ENCODE measurements at places on chromosomes 2 and 18. TPM values are rescaled to one million over a fixed set of nuclear protein-coding genes. Genes with fewer than 3 reads are reported as not detected.

The FOXI3 gene
- total RNA-seq: not detected

- peak; percentile 84 for DNase-seq
Observed at GRCh38 chr2:46836295-46837111, 79.1 kb downstream of the MCFD2 start.

GRCh38 chr2:132373391-132374135 lies 43.0 kb upstream of the GPR39 start:
- no peak for DNase-seq

The ERICH2 gene
- total RNA-seq: 1.5 TPM

DNA sequence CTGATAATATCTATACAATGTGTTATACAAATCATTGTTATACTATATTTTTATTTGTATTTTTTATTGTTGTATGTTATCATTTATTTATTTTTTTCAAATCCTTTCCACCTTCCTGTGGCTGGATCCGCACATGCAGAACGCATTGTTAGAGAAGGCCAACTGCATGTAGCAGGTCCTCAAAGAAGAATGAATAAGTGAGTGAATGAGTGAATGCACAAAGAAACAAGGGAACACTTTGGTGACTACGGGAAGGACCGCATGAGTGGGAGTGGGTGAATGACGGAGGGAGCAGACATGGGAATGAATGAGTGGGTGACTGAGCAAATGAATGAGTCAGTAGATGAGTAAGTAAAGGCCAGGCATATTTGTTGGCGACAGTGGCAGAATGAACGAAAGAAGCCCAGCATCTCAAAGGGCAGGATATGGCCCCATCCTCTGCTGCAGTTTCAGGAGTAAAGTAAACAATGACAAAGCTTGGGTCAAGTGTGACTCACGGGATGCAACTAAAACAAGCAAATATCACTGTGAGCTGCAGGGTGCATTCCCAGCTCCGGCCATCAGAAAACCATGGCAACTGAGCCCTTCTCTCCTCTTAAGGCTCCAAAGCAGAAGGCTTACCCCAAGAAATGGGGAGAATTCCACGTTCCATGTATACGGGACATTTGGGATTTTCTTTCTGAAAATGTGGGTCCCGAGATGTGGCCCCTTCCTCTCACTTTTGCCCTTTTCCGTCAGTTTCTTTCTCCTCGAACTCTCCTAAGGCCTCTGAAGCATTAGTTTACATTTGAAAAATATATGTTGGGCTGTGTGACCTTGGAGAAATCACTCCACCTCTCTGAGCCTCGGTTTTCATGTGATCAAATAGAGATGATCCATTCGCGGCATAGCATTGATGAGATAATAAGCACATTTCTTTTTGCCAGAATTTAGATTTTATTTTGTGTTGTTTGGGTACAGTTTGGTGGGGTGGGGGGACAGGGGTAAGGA lies 24.5 kb downstream of the KCNF1 start:
- DNase-seq: no peak

DNA sequence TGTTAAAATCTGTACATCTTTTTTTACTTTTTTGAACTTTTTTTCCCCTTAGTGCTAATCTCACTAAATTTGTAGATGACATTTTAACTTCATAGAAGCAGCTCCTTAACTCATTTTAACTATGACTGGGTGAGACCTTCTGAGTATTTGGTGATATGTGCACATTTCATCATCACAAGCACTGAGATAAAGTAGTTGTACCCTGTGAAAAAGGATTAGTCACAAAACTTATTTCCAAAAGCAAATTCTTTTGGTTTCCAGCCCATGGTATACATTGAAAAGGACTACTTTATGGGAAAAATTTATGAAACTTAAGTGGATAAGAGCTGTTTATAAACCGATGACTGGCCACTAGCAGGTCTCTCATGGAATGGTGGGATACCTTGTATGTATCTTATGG lies 581.5 kb downstream of the PLCL1 start:
- peak; percentile 33 for DNase-seq

The ALK gene
- 0.88 TPM for total RNA-seq

DNA sequence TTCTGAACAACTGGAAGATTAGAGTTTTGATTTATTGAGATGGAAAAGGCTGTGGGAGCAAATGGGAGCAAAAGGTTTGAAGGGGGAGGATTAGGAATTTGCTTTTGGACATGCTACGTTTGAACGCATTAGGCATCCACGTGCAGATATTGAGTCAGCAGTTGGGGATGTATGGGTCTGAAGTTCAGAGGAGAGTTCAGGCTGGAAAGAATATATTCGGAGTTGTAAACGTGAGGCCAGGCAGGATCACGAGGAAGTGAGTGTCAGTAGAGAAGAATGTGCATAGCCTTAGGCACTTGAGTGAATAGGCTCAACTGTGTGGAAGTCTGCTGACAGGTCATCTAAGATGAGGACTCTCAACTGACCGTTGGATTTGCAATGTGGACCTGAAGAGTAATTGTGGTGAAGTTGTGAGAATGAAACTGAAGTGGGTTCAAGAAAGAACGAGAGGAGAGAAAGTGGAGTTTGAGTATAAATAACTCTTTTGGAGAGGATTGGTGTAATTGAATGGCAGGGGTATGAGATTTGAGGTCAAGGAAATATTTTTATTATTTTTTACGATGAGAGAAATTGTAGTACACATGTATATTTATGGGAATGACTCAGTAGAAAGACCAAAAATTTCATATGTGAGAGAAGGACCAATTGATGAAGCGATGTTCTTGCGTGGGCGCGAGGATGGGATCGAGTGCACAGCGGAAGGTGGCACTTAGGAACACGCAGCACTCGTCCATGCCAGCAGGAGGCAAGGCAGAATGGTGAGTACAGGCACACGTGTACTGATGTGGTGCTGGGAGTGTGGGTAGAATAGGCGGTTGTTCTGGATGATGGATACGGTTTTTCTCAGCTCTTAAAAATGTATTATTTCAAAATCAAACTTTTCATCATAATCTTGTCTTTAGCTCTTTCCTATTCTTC lies 40.5 kb upstream of the POLE4 start:
- DNase-seq: peak; percentile 44

DNA sequence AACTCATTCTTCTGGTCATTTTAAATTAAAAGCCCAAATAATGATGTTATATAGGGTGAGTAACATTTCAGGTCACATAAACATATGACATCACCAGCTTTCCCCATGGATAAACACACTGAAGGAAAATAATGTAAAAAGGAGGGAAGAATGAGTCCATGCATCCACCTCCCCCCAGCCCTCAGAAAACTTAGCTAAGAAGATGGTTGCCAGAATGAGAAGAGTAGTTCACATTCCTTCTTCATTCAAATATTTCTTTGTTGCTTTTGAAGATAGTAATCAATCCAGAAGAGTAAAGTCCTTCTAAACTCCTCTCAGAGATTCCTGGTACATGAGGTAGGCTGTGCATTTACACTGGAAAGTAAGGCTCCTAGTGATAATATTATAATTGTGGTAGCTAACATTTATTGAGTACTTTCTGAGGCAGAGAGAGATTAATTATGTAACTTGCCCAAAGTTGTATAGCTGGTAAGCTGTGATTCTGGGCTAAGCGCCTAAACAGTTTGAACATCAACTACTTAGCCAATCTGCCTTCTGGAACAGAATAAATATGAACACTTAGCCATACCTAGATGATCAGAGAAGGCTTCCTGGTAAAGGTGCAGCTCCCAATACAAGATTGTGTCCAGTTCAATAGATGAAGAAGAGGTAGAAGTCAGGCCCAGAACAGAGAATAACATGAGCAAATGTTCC lies 256.7 kb upstream of the FN1 start:
- DNase-seq: no peak

DNA sequence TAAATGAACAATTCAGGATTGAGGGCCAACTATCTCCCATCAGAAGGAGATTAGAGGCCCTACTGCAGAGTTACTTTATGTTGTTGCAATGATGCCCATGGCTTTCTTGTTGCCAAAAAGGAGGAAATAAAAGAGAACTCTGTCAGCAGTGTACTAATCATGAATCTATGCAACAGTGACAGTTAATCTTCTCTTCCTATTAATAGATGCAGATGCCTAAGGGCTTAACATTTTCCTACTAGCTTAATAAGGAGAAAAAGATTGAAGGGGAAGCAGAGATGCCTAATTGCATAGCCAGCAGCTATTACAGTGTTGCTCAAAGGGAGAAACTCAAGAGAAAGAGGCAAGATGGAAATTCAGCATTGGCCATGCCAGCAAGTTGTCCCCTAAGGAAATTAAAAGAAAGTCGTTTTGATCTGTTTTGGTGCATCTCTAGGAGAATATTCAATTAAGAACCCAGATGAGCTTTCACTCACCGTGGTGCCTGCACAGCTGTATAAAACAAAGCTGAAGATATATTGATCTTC lies 107.1 kb upstream of the KCNJ3 start:
- no peak for DNase-seq

- no peak for DNase-seq
Observed at GRCh38 chr18:58183226-58183625, 139.2 kb downstream of the NEDD4L start.

The SCG2 gene
- total RNA-seq: 0.07 TPM

DNA sequence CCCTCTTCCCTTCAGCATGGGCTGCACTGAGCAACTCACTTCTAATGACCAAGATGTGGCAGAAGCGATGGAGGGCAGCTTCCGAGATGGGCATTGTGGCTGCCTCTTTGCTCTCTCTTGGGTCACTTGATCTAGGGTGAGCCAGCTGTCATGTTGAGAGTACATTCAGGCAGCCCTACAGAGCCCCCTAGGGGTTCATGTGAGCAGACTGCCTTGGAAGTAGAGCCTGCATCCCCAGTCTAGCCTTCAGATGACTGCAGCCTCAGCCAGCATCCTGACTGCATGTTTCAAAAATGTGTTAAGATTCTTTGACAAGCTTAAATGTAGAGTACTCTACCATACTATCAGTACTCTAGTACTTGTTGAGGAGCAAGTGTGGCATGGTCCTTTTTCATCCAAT lies 143.9 kb downstream of the NCK2 start:
- DNase-seq: no peak

The ANKRD23 gene
- total RNA-seq: 4.8 TPM

The CNDP1 gene
- total RNA-seq: not detected

The HOXD13 gene
- not detected for total RNA-seq

The UGT1A10 gene
- not detected for total RNA-seq

DNA sequence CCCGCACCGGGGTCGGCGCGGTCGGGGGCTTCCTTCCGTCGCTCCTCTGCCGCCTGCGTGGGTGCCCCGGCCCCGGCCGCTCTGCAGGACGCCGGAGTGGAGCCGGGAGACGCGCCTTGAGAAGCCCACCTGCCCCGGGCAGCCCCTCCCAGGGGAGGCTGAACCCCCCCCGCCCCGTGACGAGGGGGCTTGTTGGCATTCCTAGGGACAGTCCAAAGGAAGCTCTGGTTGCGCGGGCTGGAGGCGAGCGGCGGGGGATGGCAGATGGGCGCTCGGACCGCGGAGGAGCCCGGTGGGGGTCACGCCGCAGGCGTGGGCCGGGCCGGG lies 133.5 kb upstream of the MGAT5 start:
- DNase-seq: no peak

GRCh38 chr18:731185-731584 lies 18.8 kb upstream of the ENOSF1 start:
- DNase-seq: no peak

GRCh38 chr18:77102259-77103040 lies 30.1 kb downstream of the MBP start:
- DNase-seq: no peak

GRCh38 chr2:168210216-168210894 lies 37.0 kb downstream of the STK39 start:
- no peak for DNase-seq

The SERPINB4 gene
- total RNA-seq: not detected
